ENCODE measurements at places on chromosomes 2 and 18. TPM values are rescaled to one million over a fixed set of nuclear protein-coding genes. Genes with fewer than 3 reads are reported as not detected.

- DNase-seq: no peak
Measured at GRCh38 chr18:36299015-36299414, 1.5 kb downstream of the FHOD3 start.

Gene ZNF521
- not detected for total RNA-seq

Gene CAVIN2
- total RNA-seq: 177 TPM

DNA sequence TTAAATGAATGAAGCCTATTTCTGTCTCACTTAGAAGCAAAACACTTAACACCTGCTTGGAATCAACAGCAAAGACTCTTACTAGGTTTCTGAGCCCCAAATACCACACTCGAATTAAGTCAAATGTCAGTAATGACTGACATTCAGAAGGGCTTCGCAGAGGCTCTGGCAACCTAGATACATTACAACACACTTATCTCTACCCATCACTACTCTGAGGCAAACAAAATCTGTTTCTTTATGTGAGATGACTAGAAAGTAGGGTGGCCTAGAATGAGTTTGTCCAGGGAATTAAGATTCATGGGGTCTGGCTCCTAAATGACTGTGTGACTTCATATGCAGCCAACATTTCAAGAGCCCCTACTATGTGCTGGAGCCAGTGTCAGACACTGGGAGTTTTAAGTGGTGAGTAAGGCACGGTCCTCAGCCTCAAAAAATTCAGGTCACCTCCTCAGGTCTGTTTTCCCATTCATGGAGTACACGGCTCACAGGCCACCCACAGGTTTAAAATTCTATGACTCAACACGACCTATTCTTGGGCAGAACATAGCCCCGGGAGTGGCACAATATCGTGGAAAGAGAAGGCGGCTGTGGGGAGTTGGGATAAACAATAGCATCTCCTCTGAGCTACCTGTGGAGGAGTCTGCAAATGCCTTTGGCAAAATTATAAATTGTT, 150.3 kb upstream of the ZFP36L2 start:
- no peak for DNase-seq

Gene OSBPL6
- total RNA-seq: 3.1 TPM

Gene PLGLB2
- total RNA-seq: 0.50 TPM

DNA sequence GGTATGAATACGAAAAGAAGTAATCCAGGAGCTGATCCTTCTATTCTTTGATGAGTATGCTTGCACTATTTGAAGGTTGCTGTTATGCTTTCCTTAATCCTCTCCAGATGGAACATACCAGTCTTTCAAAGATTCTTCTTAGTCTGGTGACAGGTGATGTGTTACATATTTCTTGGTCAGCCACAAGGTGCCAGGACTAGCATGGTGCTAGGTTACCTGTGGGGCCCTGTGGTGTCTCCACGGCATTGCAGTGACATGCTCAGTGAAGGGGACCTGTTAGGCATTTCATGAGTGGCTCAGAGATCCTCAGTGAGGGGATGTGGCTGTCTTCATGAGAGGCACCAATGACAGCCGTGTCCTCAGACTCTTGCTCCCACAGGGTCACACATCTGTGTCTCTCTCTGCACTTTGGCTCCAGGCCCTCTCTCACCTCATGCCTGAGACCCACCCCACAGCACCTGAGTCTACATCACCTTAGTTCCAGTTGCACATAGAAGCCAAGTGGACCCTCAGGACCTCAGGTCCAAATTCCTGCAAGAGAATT, 13.1 kb upstream of the RAB31 start:
- DNase-seq: no peak

Gene PARD6G
- total RNA-seq: 8.8 TPM

- no peak for DNase-seq
Measured at GRCh38 chr18:13134551-13135401, 83.8 kb upstream of the LDLRAD4 start.

DNA sequence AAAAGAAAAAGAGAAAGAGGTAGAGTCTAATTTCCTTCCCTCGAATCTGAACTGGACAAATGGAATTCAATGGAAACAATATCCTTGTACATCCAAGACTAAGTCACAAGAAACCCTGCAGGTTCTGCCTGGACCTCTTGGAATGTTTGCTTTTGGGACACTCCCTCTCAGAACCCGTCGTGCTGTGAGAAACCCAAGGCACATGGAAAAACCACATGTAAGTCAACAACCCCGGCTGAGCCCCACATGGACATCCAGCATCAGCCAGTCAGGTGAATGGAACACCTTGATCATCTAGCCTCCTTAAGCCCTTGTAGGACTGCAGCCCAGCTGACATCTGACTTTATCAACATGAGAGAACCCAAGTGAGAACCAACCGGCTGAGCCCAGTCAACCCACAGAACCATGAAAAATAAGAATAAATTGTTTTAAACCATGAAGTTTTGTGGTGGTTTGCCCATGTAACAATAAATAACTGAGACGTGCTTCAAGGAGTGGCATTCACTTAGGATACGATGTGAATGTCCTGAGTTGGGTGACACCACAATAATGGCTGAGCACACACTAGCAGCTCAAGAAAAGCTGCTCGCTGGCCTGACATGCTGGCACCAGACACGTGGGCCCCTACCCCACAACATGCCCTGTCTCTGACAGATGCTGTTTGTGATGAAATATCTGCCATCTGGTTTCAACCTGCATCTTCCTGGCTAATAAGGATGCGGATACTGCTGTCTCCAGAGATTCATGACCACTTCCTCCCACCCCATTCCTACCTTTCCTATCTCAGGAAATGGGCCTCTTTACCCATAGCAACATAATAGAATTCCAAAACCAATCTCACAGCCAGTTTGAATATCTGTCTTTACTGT, 28.8 kb downstream of the PKDCC start:
- no peak for DNase-seq

DNA sequence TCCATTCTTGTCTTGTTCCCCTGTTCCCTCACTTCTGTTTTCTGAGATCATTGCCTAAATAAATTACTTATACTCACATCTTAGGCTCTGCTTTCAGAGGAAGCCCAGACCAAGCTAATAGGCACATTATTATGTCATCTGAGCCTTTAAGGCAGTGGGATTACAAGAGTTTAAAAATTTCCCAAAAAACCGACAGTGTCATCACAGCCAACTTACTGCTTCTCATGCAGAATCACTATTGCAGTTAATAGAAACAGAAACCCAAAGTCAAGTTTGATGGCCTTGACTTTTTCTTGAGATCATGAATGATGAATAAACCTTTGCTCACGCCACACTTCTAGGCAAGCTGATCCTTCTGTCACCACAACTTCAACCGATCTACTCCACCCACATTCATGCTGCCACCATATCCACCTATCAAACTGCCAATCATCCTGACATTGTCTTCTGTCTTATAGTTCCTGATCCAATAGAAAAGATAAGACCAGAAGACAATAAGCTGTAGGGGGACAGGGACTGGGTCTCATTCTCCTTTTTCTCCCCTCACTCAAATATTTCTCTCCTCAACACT, 142.7 kb upstream of the CREB1 start:
- no peak for DNase-seq

Gene TMEM178A
- total RNA-seq: not detected

DNA sequence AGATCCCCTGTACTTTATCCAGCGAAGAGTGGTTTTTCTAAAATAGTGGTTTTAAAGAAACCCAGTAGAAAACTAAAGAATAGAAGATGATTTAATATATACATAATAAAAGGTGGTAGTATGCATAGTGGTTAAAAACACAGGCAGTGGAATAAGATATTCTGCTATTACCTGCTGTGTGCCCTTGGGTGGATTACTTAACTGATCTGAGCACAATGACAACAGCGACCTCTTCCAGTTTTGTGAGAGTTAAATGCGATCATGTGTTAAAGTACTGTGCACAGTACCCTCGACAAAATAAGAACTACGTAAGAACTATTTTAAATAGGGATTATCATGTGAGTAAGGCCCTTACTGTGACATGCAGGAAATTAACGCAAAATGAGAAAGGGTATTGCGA, 30.0 kb upstream of the CHMP1B start:
- DNase-seq: no peak

DNA sequence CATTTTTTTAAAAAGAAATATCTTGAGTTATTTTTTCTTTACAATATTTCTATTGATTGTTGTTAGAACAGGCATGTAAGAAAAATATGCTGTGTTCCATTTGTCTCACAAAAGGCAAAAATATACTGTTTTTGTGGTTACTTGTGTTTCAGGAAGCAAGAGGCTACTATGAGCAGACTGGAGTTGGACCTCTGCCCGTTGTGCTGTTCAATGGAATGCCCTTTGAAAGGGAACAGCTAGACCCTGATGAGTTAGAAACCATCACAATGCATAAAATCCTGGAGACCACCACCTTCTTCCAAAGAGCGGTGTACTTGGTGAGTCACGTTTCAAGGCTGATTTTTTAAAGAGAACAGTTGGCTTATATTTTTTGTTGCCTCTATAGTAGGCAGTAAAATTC, 54.7 kb downstream of the UGGT1 start:
- no peak for DNase-seq

DNA sequence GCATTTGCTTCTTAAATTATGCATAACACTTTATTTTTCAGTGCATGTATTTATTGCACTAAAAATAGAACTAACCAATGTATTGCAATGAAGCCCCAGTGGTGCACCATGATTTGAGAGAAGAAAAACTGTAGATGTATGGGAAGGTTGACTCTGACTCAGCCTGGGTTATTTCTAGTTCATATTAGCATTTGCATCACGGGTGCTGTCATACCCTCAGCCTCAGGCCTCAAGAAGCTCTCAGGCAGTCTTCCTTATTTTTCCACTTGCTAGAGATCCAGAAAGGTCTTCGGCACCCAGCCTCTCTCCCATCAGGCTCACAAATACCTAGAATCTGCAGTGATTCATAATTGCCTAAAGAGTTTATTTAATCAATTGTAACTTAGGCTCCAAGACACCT, 148.0 kb downstream of the DNER start:
- no peak for DNase-seq

GRCh38 chr2:118031566-118031965, 17.7 kb upstream of the CCDC93 start:
- DNase-seq: no peak

DNA sequence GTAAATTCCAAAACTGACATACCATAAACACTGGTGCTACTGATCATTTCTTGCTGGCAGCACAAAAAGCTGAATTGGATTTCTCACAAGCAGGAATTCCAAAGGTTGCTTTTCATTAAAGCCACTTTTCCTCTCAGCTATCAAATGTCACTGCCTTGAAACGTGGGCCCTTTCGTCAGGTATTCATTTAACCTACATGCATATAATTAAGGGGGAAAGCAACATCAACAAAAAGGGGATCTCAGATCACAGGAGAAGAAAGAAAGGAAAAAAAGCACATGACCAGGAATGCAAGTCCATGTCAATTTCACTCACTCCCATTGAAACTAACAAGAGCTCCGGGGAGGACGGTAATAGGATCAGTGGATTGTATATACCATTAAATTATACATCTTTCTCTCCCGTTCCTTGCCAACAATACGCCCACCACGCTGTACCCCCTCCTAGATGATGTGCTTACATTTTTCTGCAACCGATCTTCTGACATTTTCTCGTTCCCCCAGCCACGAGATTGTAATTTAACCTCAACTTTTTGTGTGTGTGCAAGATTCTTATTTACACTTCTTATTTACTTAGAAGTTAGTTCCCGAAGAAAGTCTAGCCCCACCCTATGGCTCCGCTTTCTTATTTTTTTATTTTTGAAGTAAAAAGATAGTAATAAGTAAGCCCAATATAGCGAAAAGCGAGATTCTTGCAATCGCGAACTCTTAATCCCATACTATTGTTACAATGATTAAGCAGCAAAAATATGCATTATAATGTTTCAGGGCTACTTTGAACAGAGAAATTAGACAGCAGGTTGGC, 725 bp downstream of the FIGN start:
- peak; percentile 10 for DNase-seq

Gene PLCD4
- total RNA-seq: 6.9 TPM

DNA sequence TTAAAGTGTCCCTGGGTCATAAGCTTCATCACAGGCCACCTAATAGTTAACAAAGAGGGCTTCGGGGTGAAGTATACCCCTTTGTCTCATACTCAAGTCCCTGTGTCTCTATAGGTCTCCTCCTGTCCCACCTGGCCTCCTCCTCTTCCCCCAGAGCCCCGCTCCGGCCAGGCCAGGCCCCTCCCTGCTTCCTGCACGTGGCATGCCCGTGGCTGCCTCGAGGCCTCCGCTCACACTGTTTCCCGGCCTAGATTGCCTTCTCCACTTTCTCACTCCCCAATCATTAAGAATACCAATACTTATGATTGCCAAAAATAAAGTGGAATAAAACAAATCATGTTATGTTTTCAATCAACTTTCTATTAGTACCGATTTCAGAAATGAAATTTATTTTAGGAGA, 18.8 kb downstream of the SMYD1 start:
- no peak for DNase-seq

DNA sequence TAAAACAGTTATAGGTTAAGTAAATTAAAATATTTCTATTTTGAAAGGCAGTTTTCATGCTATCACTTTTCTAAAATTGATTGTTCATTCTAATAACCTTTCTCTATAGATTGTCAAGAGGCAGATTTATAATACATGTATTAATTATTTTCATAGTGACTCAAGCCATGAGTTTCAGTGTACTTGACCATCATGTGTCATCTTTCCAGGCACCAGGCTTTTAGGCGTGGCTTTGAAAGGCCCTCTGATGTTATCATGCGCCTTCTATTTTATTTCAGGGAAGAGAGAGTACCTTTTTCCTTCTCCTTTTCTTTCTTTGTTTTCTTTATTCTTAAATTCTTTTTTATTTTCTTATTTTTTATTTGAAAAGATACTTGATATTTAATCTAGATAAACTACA, 128.3 kb upstream of the ETAA1 start:
- peak; percentile 53 for DNase-seq

Gene HOXD3
- 1.0 TPM for total RNA-seq

Gene MAP3K19
- total RNA-seq: not detected

Gene ARHGAP28
- 20.4 TPM for total RNA-seq

Gene STAMBP
- total RNA-seq: 8.0 TPM

- peak; percentile 36 for DNase-seq
Measured at GRCh38 chr2:174059884-174060244, 94.7 kb upstream of the SP3 start.

DNA sequence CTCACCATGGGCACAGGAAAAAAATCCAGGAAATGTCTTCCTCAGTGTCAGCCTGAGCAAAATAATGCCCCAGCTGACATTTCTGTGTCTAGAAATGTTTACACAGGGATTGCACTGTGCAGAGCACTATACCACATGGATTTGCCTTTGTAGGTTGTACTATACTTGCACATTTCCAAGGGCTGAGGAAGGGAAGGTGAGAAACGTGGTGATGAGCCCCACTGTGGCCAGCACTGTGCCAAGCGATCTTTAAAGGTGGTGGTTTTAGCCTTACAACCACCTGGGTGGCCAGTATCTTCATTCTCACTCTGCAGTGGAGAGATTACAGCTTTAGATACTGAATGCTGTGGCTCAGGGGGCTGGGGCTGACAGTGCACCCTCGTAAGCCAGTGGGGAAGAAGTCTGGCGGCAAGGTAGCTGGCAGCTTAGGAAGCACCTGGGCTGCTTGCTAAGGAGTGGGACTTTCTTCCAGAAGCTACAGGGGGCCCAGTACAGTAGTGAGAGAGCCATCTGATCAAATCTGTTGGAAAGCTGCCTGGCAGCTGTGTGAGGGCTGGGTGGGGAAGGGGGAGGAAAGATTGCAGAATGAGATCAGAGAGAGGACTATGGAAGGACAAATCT, 81.4 kb upstream of the MSH2 start:
- peak; percentile 47 for DNase-seq

Gene KCNG2
- total RNA-seq: not detected

Data from A172 (cell line).